Activated T-helper 1 cell treated with anti-CD3 and anti-CD28 coated beads, Interleukin-12 subunit alpha, Interleukin-12 subunit beta, Interleukin-2, Interleukin-4 antibody, amounts not matched to agents 30 ng/mL and 10 ng/mL and 1 ng/mL, durations not matched to agents 14 hours and 24 hours and 36 hours (primary cell): ENCODE measurements at places on chromosomes 1 and 21.

DNA sequence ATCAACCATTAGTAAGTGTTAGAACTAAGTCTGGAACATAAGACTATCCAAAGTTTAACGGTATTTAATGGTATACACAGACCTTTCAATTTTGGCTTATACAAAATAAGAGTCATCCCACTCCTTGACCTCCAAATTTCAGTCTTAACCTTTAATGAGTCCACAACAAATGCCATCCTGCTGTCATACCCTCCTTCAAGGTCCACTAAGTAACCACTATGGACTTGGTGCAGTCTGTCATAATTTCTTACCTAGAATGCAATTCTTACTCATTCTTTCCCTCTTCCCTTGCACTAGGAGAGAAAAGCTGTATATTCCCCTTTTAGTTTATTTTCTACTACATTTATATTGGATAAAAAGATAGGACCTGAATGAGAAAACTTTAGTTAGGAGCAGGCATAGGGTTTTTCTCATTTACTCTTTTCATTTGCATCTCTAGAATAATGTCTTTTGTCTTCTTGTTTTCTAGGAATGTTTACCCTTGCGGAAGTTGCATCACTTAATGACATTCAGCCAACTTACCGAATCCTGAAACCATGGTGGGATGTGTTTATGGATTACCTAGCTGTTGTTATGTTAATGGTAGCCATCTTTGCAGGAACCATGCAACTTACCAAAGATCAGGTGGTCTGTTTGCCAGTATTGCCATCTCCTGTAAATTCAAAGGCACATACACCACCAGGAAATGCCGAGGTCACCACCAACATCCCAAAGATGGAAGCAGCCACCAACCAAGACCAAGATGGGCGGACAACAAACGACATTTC is 62.1 kb upstream of the ZNF326 start:
- DNase-seq, result no peak
- H3K36me3 ChIP-seq, result peaks cover 44% of the 10 kb centered on the region
- no peaks in the 10 kb centered on the region for H3K27me3 ChIP-seq
- H3K4me1 ChIP-seq, result no peaks in the 10 kb centered on the region
- H3K27ac ChIP-seq, result no peak overlapping the region

- H3K4me1 ChIP-seq, result peaks cover 10% of the 10 kb centered on the region
- peaks cover 71% of the 10 kb centered on the region for H3K36me3 ChIP-seq
- no peaks in the 10 kb centered on the region for H3K27me3 ChIP-seq
These were observed 26.0 kb downstream of the MX1 start for GRCh38 chr21:41451753-41452676.

DNA sequence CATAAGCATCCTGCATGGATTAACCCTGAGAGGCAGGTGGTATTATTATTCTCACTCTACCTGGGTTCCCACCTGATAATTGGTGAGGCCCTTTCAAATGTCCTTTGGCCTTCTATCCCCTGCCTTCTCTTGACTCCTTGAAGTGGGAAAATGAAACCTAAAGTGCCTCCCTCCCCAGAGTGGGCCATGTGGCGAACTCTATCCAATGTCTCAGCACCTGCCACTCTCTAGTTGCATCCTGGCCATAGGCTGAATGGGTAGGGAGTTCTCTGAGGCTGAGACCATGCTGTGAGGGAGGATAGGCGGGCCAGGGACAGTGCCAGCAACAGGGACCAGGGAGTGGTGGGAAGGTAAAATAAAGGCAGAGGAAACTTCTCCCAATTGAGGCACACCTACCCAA is 35.3 kb downstream of the ELF3 start:
- H3K4me1 ChIP-seq, result no peaks in the 10 kb centered on the region
- DNase-seq, result no peak
- H3K4me3 ChIP-seq, result no peak overlapping the region
- H3K36me3 ChIP-seq, result no peaks in the 10 kb centered on the region

DNA sequence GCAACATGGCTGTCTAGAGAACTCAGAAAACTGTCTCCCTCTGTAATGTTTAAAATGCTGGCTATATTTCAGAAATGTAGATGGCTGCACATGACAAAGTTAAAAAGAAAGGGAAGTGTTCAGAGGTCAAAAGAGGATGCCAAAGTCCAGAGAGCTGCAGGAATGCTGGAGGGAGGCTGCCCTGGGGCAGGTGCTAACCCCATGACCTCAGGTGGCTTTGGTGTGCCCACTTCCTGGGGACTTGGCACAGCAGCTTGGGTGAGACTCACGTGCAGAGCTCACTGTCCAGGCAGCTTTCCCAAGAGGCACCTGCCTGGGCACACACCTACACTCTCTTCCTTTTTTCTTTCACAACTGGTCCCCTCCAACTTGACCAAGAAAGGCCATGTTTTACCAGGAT is 256.4 kb downstream of the KCNJ6 start:
- H3K27me3 ChIP-seq, result no peaks in the 10 kb centered on the region
- no peaks in the 10 kb centered on the region for H3K36me3 ChIP-seq
- no peaks in the 10 kb centered on the region for H3K4me1 ChIP-seq

DNA sequence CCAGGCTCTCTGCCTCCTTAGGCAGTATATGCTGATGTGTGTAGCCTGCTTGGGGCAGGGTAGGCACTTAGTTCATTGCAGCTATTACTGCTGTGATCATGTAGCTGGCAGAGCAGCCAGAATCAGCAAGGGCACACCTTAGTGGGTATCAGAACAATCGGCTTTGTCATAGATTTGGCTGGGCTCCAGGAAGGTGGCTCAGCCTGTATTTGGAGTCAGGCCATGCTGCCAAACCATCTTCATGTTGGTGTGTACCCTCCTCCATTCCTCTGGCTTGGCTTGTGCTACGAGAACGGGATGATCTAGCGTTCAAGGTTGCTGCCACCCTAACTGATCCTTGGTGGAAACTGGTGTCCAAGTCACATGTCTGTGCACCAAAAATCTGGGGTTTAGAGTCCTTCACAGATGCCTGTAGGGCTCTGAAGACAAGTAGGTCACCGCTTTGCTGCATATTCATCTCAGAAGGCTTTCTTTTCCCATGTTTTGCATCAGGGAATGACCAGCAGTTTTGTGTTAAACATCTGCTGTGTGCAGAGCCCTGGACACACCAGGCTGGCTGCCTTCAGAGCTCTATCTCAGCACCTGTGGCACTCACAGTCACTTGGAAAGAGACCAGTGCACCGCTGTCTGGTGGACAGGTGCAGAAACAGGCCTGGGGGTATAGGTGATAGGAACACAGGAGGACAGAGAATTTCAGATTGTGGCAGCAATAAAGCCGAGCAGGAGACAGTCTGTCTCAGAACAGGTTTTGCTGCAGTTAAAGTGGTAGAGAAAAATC is 23.7 kb downstream of the VANGL1 start:
- no peak for DNase-seq
- peaks cover 12% of the 10 kb centered on the region for H3K4me1 ChIP-seq
- H3K27ac ChIP-seq, result no peak overlapping the region
- peaks cover 31% of the 10 kb centered on the region for H3K36me3 ChIP-seq
- no peaks in the 10 kb centered on the region for H3K27me3 ChIP-seq

GRCh38 chr1:24383381-24383940 is 30.1 kb downstream of the STPG1 start:
- H3K4me3 ChIP-seq, result no peak overlapping the region
- H3K4me1 ChIP-seq, result peaks cover 36% of the 10 kb centered on the region
- no peak overlapping the region for H3K27ac ChIP-seq
- no peak for DNase-seq
- peaks cover 8% of the 10 kb centered on the region for H3K36me3 ChIP-seq
